ENCODE measurements at places on chromosomes 1 and 21. TPM values are rescaled to one million over a fixed set of nuclear protein-coding genes. Genes with fewer than 3 reads are reported as not detected.

- DNase-seq = no peak
Measured at GRCh38 chr1:153231785-153232184, 14.4 kb downstream of the PRR9 start.

DNA sequence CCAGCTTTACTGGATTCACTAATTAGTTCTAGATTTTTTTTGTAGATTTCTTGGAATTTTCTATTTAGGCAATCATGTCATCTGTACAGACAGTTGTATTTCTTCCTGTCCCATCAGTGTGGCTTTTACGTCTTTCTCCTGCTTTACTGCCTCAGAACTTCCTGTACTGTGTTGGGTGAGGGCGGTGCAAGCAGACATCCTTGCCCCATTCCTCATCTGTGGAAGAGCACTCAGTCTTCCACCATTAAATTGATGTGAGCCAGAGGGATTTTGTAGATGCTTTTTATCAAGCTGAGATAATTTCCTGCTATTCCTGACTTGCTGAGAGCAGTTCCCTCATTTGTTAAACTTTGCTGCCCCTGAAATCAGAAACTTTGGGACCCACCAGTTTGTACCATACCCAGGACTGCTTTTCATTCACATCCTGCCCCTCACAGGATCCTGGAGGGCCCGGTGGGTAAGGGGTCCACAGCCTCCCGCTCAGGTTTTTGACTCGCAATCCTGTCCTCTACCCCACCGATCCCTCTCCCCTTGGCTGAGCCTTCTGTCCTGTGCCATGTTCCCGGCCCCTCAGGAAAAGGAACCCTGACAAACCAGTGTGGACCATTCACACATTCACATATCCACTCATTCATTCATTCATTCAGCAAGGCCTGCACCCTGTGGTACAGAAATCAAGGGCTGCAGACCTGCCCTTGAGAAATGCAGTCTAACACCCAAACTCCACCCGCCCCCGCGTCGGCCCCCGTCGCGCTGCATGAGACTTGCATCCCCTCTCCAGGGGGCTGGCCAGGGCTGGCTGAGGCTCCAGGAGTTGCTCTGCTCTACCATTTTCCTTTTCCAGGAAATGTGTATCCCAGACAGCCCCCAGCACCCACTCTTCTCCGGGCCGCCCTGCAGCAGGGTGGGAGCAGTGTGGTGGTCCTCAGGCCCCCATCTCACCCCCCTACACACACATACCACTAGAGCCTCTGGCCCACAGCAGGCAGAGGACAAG, 246.5 kb upstream of the VAMP3 start:
- DNase-seq = no peak

Gene LIN28A
- total RNA-seq = not detected

DNA sequence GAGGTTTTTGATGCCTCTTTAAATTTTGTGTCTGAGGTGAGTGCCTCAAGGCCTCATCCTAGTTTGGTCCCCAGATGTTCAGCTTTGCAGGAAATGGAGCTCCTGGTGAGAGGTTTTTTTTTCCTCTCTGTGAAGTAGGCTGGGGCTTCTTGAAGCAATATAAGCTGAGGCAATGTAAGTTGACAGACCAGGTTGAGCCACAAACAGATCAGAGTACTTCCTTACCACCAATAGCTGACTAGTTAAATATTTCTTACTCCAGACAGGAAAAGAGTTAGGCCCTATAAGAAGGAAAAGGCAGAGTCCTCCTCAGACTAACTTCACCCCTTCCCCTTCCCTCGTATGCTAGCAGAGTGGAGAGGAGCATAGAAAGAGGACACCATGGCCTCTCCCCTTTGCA, 341.0 kb downstream of the LMO4 start:
- no peak for DNase-seq

DNA sequence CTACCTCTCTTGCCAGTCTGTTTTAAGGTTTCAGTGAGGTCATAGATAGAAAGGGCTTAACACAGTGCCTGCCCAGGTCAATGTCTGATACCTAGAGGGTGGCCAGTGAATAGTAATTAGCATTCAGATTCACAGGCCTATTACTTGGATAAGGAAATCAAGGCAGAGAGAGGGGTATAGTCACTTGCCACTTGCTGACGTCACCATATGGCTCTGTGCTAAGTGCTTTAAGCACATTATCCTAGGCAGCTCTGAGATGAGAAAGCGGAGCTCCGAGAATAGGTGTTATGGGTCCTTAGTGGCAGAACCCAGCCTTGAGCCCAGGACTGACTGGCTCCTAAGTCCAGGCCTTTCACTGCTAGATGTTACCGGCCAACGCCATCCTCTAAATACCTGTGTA, 51.5 kb upstream of the DAB1 start:
- DNase-seq = no peak
